ENCODE measurements at places on chromosomes 7 and 10. TPM values are rescaled to one million over a fixed set of nuclear protein-coding genes. Genes with fewer than 3 reads are reported as not detected.

FRAT1 gene
- polyA plus RNA-seq = 4.3 TPM

POLR2J gene
- 39.7 TPM for polyA plus RNA-seq

MEOX2 gene
- polyA plus RNA-seq = 3.5 TPM

- no peak for DNase-seq
These were observed 17.8 kb downstream of the SGMS1 start for GRCh38 chr10:50605951-50606270.

PTN gene
- 141 TPM for polyA plus RNA-seq

GRCh38 chr10:62433901-62434300 lies 59.7 kb downstream of the ZNF365 start:
- no peak for DNase-seq

- no peak for DNase-seq
These were observed 267.2 kb downstream of the DIP2C start for GRCh38 chr10:422241-422640.

HOXA1 gene
- polyA plus RNA-seq = 2.2 TPM

DNA sequence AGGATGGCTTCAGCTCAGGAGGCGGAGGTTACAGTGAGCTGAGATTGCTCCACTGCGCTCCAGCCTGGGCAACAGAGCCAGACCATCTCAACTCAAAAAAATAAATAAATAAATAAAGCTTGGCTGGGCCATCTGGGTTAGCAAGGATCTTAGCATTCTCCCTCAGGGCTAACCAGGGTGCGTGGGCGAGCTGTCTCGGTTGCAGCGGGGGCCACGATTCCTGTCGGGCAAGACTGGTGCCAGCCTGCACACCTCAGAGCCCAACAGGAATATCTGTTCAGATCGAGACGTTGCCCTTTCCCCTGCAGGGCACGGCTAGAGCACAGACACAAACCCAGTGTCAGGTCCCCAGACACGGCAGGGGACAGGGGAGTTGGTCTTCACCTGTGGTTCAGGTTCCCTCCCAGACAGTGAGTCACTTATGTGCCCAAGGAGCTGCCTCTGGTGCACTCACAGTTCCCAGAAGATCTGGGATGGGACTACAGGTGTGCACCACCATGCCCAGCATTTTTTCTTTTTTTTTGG lies 75.5 kb upstream of the GTF2I start:
- DNase-seq = no peak

GRCh38 chr10:79505829-79506228 lies 6.5 kb upstream of the EIF5AL1 start:
- no peak for DNase-seq

DNA sequence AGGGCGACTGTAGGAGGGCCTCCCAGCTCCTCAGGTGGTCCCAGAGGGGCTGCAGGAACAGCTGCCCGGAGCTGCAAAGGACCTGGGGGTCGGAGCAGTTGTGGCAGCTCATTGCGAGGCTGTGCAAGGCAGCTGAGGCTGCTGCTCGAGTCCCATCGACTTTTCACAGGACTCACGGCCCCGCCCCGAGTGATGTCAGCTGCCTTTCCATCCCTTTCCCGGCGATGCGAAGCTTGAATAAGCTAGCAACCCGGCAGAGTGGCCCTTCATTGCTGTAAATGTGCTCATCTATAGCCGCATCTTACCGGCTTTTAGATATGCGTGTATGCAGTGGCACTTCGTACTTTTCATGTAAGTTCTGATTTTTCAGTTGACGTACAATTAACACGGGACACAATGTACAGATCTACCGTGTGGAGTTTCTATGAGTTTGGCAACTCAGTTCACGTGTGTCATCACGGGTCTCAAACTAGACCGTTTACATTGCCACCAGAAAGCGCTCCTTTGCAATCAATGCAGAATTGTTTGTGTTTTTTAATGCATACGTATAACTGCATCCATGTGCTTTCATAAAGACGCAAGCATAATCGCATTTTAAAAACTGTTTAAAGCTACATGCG lies at the start of gene CH25H:
CH25H (minus strand) TSS at position 137 of the 620 bp plus-strand sequence; CDS start at position 112, 25 bp downstream.
- peak; percentile 71 for DNase-seq

DNA sequence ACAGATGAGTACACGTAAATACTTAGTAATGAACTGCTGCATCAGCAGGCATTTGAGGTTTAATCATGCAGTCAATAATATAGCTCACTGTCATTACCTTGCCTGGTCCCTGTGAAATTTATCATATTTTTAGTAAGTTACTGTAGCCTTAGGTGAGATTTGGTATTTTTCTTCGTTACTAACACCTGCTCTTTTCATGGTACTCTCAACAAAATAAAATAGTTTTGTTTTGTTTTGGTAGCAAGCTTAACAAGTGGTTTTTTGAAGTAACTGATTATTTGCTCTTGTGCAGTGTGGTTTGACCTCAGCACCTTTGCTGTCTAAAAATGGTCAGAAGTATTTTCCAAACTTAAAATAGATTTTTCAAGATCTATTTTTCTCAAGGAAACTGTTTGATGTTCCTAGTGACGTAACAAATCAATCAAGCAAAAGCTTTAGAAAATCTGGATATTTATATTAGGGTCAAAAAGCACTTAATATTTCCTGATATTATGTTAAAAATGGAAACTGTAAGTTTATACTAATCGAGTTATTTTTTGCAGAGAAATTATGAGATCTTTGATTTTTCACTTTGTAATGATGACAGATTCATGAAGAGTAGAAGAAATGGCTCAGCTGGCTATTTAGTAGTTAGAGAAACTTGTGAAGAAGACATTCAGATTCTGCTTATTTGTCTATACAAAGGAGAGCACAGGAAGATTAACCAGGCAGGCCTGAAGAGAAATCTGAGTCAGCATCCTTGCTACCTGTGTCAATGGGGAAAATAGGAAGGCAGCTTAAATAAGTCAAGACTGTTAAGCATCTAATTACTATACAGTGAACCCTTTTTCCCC lies 21.0 kb upstream of the RPA3 start:
- no peak for DNase-seq

DNA sequence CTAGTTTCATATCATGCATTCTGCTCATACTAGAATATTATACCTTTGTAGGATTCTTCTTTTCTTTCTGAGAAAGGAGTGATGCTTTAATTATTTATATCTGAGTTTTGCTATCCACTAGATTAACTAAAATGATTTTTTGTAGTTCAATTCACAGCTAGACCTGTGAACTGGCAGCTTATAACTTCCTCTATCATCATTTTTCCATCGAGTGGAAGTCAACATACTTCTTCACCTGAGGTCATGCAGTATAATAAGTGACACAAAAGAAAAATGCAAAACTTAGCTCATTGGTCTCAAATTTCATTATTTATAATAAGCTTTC lies 8.0 kb downstream of the LRRN3 start:
- no peak for DNase-seq

OR2A42 gene
- polyA plus RNA-seq = 2.5 TPM

GRCh38 chr10:42888504-42889095 lies 106.0 kb downstream of the BMS1 start:
- DNase-seq = no peak

FFAR4 gene
- not detected for polyA plus RNA-seq

GSTO1 gene
- 92.9 TPM for polyA plus RNA-seq

- DNase-seq = no peak
These were observed 1.6 kb upstream of the ORAI2 start for GRCh38 chr7:102431617-102432298.

CD36 gene
- 27.3 TPM for polyA plus RNA-seq
